ENCODE measurements at places on chromosomes 12 and 14.

- no peak for DNase-seq
Measured at GRCh38 chr14:23632461-23633159, 3.6 kb upstream of the DHRS2 start.

GRCh38 chr12:32448586-32448985, 49.2 kb downstream of the FGD4 start:
- DNase-seq, result no peak

- no peak for DNase-seq
Measured at GRCh38 chr14:75389679-75390078, 38.1 kb upstream of the JDP2 start.

GRCh38 chr12:124566997-124567672, at the start of gene NCOR2:
NCOR2 (minus strand) TSS chr12:124567612; CDS start chr12:124495251, 72,361 bp downstream.
- DNase-seq, result no peak

DNA sequence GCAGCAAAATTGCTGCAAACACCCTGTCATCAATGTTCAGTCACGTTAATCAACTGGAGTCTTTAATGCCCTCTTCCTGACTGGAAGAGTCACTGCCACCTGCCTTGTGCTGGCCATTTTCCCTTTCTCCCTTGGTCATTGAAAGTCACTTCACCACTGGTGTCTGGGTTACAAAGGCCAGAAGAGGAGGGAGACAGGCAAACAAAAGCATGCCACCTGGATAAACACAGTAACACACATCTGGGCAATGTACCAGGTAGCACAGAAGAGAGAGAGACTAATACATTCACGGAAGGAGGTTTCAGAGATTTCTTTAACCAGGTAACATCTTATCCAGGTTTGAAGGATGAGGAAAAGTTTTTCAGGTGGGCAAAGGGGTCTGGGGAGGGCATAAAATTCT, 32.7 kb downstream of the GPHB5 start:
- DNase-seq, result no peak

DNA sequence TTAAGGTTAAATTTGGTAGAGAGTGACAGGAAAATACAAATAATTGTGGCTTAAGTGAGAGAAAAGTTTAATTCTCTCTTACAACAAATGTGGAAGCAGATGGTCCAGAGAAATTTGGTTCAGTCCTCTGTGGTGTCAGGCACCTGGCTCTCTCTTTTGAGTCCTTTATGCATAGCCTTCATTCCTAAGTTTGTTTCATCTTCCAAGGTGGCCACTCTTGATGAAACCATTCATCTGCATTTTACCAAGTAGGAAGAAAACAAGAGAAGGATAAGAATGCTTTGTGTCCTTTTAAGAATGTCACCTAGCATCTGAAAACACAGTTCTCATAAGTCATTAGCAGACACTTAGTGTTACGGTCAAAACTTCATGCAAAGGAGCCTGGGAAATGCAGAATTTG, 442.5 kb downstream of the CCER1 start:
- no peak for DNase-seq

DNA sequence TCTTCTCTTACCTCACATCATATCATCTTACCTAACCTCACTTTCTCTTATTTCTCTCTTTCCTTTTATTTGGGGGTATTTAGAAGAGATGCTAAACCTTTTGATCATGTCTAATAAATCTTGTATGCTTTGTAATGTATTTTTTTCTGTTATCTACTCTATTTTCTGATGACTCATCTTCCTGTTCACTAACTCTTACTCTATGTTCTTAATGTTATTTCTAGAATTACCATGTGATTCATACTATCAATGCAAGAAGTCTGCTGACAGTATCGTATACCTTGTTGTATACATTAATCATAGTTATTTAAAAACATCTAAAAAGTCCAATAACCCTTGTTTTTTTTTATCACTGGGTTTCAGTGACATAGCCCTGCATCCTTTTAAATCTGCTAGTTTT, 62.3 kb downstream of the MGAT4C start:
- DNase-seq, result peak; percentile 7

DNA sequence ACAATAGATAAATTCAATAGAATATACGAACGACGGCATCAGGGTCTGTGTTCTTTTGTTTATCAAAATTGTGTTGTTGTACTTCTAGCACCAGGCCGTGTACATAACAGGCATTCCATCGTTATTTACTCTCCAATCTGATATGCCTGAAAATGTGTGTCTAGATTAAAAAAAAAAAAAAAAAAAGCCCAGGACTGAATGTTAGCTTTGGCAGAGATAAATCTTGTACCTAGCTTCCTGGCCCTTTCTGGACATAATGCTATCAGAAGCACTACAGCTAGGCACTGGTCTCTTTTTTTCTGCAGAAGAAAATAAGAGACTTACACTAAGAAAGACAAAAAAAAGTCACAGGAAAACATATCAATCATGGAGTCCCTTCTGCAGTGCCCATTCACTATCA, 37.0 kb downstream of the CDKL1 start:
- no peak for DNase-seq

GRCh38 chr14:61712137-61712536, 16.8 kb downstream of the HIF1A start:
- no peak for DNase-seq

- DNase-seq, result no peak
Measured at GRCh38 chr14:58607131-58607951, 30.4 kb upstream of the DACT1 start.

GRCh38 chr12:54164387-54165145, 24.2 kb downstream of the SMUG1 start:
- DNase-seq, result no peak

GRCh38 chr12:43108656-43109055, 443.3 kb downstream of the ADAMTS20 start:
- DNase-seq, result no peak

DNA sequence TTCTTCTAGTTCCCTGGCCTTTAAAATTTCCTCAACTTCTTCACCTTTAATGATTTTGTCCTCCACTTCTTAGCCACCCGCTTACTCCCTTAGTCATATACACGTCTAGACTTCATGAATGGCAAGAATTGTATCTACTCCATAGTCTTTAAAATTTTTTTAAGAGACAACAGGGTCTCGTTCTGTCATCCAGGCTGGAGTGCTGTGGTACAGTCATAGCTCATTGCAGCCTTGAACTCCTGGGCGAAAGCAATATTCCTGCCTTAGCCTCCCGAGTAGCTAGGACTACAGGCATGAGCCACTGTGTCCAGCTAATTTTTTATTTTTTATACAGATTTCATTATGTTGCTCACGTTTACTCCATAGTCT, 47.9 kb downstream of the BBS10 start:
- DNase-seq, result no peak

DNA sequence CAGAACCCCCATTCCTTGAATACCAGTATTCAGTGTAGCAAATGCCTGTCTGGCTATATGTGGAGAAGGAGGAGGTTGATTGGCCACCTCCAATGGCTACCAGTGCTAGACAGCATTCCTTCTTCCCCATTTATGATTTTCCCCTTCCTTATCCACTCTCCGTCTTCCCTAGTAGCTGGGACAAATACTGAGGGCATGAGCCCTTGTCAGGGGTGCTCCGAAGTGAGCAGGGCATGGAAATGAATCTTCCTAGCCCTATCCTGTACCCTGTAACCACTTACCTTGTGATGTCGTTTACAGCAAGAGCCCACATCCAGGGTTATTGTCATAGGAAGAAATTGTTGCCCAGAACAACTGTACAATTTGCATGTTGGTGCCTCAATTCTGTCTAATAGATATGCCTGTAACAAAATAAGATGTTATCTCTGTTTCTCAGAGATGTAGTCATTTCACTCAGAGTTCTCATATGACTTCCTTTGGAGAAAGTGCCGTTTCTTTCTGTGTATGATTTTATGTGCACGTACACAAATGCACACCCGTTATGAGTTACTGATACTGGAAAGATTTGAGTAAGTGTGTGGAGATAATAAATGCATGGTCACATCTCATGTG, 423.7 kb downstream of the EGLN3 start:
- DNase-seq, result no peak

DNA sequence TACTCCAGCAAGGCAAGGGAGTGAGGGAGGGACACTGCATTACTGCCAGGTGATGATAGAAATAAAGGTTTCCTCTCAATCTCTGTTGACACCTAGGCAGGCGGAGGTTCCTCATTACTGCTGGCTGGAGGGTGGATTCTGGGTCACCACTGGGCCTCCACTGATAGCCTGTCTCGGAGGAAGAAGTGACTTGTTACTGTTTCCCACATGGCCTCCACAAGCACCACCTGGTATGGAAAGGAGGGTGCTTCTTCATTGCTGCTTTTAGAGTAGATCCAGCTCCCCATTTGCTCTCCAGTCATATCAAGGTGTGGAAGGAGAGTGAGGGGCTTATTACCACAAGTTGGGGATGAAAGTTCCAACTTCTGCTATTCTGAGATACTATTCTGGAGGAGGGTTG, 6.4 kb downstream of the PRR4 start:
- DNase-seq, result no peak

DNA sequence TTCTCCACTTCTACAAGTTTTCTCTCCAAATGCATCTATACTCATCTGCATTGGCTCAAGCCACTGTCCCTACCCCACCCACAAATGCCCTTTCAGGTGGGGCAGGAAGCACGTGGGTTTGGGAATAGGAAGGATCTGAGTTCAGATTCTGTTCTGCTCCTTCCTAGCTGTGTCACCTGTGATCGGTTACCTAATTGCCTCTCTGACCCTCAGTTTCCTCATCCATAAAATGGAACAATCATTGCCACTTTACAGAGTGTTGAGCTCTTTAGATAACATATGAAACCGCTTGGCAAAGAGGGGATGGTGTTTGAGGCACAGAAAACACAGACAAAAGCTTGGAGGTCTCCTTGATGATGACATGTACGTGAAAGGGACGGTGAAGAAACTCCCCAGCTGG, 34.5 kb downstream of the FOXN3 start:
- no peak for DNase-seq

- no peak for DNase-seq
Measured at GRCh38 chr14:53525608-53526007, 372.5 kb upstream of the DDHD1 start.

DNA sequence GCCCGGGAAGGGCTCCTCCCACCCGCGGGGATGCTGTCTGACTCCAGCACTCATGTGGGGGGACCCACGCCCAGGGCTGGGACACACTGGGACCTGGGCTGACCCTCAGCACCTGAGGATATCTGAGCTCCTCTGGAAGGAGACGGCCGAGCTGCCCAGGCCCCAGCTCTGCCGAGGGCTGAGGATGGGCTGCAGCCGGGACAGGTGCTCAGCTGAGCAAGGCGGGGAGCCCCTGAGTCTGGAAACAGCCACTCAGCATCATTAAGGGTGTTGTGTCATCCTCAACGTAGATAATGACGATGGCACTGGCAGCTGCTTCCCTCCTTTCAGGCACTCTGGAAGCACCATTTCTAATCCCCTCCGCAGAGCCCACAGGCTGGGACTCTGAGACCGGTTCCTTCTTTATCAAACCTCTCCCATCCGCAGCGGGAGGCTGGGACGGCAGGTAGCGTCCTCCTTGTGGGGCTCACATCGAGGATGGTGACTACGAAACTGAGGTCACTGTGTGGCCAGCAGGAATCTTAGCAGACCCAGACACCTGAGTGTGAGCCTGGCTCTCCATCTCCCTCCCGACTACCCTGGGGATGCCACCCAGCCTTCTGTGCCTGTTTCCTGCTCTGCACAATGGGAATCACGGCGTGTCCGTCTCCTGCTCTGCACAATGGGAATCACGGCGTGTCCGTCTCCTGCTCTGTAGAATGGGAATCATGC, 26.7 kb upstream of the SFSWAP start:
- DNase-seq, result no peak

DNA sequence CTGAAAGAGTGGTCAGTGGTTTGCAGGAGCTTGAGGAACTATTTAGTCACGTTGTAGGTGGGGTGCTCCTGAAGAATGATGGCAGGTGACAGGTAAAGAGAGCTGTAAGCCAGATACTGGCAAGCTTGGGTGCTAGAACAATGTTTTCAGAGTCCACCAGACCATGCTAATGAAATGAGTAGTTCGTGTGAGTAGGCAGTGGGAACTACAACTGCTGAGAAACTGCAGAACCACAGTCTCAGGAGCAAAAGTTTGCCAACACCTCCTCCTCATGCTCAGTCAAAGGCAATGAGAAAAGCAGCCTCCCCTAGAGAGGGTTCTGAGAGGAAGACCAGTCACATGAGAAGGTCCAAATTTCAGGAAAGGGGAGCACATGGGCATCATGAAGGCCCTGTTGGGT, 91.3 kb downstream of the PRKD1 start:
- DNase-seq, result no peak

DNA sequence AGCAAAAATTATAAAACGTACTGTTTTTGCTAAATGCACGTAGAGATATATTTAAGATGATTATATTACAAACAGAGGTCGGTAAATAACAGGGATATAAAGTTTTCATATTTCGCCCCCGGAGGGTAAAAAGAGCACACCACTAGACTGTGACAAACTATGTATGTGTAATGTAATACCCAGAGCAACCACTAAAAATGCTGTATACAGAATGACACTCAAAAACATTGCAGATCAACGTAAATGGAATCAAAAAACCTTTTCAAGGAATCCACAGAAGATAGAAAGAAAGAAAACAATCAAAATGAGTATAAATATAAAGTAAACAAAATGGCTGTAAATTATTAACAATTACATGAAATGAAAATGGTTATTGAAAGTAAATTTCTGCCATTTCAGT, 37.6 kb upstream of the PRB4 start:
- DNase-seq, result no peak

- no peak for DNase-seq
Measured at GRCh38 chr12:100265732-100266584, 921 bp downstream of the DEPDC4 start.

DNA sequence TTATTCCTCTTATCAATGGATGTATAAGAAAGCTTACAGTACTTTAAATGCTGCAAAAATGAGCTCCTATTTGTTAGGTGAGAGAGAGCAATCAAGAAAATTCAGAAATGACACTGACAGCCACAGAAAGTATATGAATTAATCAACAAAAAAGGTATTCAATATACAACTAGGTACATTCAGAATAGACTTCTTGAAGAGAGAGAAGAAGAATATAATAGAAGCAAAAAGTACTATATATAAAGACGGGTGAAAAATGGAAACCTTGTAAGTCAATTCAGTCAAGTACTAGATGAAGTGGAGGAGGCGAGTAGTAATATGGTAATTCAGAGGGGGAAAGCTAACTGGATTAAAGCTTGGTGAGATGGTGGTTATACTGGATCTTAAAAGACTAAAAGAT, 74.3 kb downstream of the HEATR5A start:
- no peak for DNase-seq

- DNase-seq, result no peak
Measured at GRCh38 chr14:72920008-72920407, 6.3 kb upstream of the DCAF4 start.

All from HTR-8/SVneo (cell line).